ENCODE measurements at places on chromosomes 12 and 14. TPM values are rescaled to one million over a fixed set of nuclear protein-coding genes. Genes with fewer than 3 reads are reported as not detected.

DNA sequence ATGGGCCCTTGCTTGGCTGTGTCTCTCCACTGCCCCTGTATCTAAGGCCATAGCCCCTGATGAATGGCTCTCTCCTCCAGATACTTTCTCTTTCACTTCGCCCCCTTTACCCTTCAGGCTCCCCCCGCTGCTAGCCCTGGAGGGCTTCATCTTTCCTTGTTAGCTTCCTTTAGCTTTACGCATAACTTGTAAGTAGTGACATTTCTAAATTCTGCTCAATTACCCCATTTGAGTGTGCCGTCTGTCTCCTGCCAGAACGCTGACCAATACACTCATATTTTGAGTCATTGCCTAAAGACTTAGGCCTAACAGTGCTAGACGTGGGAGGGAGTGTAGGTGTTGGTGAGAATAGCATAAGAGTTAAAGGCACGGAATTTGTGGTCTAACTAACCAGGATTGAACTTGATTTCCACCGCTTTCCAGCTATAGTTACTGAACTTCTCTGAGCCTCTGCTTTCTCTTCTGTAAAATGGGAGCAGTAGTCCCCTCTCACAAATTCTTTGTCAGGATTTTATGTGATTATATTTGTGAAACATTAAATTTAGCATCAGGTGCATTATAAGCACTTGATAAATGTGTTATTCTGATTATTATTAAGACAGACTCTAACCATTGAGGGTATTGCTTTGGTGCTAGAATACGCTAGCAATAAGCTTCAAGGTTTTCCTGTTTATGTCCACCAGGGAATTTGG is 129.3 kb downstream of the ZFP36L1 start:
- DNase-seq, result peak; percentile 46

DNA sequence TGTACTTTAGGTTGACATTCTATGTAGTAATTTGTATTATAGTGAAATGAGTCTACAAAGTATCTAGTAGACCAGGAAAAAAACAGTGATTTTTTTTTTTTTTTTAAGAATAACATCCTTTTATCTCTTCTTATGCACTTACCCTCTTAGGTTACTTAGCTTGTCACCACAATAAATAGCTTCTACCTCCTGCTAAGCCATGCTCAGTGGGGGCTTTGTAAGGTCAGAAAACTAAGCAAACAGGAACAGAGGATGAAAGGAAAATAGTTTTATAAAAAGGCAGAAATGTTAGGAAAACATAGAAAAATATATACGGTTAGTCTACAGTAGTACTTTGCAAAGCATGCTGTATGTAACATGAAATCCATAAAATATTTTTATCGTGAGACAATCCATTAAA is 385.3 kb upstream of the ATXN7L3B start:
- DNase-seq, result no peak

- DNase-seq, result peak; percentile 24
Measured at GRCh38 chr14:70808416-70809224, 693 bp downstream of the MAP3K9 start.

- DNase-seq, result no peak
Measured at GRCh38 chr12:116534311-116535121, 24.7 kb upstream of the MAP1LC3B2 start.

DNA sequence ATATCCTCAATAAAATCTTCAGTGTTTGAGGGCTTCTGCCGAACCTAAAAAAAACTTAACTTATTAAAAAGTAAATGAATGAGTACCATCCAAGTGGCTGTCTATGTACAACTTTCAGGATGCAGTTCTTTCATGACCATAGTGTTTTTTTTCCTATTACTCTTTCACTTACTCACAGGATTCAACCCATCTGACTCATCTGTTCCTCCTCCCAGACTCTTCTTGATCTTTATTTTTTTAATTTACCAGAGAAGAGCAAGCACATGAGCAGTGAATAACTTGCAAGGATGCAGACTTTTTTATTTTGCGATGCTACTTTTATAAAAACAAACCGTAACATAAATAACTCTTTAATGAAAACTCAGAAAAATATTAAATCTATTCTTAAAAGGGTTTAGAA is 24.5 kb downstream of the RECQL start:
- DNase-seq, result no peak

DNA sequence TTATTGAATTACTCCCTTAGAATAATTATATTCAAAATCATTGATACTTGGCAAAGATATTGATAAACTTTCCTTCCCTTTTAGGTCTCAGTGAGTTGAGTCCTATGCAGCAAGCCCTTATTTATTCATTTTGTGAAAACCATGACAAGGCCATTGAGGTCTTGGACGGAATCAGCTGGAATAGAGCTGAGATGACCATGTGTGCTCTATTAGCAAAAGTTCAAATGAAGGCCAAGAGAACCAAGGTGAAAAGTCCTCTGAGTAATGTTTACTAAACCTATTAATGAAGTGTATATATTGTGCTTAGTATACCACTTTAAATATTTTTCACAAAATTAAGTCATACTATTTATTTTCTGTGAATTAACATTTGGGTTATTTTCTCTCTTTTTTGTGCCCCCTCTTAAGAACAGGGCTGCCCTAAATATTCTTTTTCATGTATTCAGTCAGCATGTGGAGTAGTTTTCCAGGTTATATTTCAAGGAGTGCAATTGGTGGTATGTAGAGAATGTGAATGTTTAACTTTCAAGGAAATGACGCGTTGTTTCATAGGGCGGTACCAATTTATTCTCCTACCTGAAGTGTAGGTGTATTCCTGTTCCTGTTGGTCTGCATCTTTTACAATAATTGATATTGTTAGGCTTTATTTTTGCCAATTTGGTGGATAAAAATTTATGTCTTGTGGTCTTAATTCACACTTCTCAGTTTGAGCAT is 201.4 kb downstream of the TTC6 start:
- no peak for DNase-seq

- DNase-seq, result peak; percentile 47
Measured at GRCh38 chr12:666766-667308, 3.6 kb upstream of the NINJ2 start.

GRCh38 chr14:68714991-68715924 is 77.6 kb downstream of the ZFP36L1 start:
- peak; percentile 70 for DNase-seq

DNA sequence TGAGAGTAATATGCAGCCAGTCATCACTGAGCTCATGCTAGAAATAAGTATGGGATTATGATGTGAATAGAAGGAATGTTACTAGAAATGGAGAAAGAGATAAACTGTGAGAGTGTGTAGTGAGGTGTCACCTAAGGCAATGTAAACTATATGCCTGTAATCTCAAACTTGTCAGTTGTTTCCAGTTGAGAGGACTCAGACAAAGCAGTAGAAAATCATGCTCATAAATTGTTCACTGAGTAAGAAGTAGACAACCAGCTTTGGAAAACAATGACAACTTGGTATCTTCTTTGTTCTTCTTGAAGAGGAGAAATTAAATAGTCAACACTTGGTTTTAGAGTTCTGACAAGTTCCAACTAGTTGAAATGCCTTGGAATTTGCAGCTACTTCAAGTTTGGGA is 148.5 kb upstream of the OR4E1 start:
- DNase-seq, result no peak

GRCh38 chr14:99644035-99644587 is 818 bp upstream of the HHIPL1 start:
- no peak for DNase-seq

DNA sequence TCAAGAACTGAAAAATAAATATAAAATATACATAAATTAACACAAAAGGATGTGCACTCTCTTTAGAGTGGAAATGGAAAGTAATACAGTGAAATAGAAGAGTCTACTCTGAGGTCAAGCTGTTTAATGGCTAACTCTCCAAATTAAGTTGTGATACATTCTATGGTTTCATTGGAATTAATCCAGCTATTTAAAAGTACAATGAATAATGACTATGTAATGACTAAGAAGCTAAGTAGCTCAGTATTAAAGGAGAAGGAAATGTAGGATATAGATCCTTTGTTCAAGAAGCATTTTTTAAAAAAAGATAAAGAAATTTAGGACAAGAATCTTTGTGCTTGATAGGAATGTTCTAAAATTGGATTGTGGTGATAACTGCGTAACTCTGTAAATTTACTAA is 85.3 kb downstream of the LRP6 start:
- no peak for DNase-seq

GRCh38 chr12:79069009-79069408 is 204.4 kb downstream of the SYT1 start:
- no peak for DNase-seq

GRCh38 chr14:32085182-32085844 is 8.2 kb downstream of the ARHGAP5 start:
- DNase-seq, result no peak

The MTA1 gene
- 106 TPM for total RNA-seq

The ASB2 gene
- total RNA-seq, result 2.5 TPM

The GPR65 gene
- total RNA-seq, result 11.1 TPM

The TRHDE gene
- total RNA-seq, result not detected

The BEST3 gene
- not detected for total RNA-seq

Data from activated naive CD4-positive, alpha-beta T cell treated with anti-CD3 and anti-CD28 coated beads for 36 hours (primary cell).